Stimulated activated CD8-positive, alpha-beta memory T cell treated with anti-CD3 and anti-CD28 coated beads, Interleukin-4, amount 100 ng/mL, for 1 hour (primary cell): ENCODE measurements at places on chromosomes 7 and 10.

- DNase-seq, result no peak
These were observed 110.1 kb downstream of the CD36 start for GRCh38 chr7:80748363-80749042.

DNA sequence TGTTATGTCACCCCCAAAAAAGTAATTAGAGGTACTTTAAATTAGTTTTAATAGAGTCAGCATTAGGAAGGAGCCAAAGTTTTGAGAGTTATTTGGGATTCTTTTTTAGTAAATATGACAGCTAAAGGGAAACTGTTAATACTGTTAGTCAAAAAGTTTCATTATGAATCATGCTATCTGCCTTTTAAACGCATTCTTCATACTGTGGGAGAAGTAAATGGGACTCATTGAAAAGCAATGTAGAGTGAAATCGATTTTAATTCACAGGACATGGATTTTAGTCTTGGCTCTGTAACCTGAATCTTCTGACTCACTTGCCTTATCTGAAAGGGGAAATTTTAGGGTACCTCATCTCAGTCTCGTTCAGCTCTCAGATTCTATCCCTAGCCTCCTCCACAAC lies 105.1 kb downstream of the AASS start:
- DNase-seq, result no peak

- DNase-seq, result no peak
These were observed 721.5 kb downstream of the GRID1 start for GRCh38 chr10:85645053-85645452.

DNA sequence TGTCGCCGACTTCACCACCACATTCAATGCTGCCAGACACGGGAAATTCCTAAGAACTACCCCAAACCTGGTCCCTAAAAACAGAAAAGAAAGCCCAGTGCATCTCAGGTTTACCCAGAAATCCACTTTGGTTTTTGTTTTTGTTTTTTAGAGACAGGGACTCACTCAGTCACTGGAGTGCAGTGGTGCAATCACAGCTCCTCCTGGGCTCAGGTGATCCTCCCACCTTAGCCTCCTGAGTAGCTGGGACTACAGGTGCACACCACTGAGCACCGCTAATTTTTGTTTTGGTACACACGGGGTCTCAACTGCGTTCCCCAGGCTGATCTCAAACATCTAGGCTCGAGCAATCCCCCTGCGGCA lies 22.8 kb downstream of the MAD1L1 start:
- no peak for DNase-seq

GRCh38 chr7:116862951-116863670 lies 724 bp downstream of the CAPZA2 start:
- DNase-seq, result no peak

GRCh38 chr10:57905861-57906260 lies 361.8 kb downstream of the IPMK start:
- DNase-seq, result no peak

DNA sequence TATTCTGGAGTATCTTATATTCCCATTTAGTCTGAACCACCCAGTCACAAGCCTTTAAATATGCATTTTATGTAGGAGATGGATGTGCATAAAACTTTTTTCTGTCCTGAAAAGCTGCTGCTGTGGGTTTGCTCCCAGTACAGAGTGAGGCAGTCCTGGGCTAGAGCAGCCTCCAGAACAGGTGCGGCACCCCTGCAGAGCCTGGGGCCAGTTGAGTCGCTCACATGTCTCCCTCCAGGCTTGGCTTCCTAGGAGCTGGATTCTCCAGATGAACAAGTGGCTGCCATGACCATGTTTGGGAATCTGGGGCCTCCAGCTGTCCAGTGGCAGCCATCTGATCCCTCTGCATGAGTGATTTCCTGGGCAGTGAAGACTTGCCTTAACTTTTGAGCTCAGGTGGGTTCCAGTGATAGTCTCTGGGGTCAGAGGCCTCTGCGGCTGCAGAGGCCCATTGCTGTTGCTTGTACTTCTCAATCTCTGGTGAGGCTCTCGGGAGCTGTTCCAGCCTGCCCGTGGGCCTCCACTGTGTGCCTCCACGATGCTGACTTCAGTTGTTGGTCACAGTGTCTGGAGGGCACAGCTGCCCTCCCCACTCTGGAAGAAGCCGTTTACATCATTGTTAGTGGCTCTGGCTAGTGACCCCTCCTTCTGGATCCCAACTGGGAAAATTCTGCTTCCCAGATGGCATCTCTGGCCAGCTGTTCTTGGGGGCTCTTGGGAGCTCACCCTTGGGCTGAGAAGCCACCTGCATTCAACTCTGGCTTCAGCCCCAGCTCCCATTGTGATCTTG lies 120.4 kb downstream of the EMX2 start:
- DNase-seq, result no peak

DNA sequence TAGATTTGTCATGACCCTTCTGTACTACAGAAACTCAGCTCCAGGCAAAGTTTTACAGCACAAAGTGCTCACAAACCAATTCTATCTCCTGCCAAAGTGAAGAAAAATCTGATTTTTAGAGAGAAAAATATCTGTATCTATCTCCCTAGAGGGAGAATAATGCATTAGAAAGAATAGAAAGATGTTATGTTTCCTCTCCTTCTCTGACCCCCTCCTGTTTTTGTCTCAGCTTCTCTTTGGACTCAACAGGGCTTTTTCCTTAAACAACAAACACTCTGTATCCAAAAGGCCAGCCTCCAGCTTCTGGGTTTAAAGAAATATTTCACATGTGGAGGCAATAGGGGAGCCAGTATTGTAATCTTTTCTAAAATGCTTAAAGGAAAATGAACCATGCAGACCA lies 627.4 kb downstream of the REEP3 start:
- DNase-seq, result no peak

DNA sequence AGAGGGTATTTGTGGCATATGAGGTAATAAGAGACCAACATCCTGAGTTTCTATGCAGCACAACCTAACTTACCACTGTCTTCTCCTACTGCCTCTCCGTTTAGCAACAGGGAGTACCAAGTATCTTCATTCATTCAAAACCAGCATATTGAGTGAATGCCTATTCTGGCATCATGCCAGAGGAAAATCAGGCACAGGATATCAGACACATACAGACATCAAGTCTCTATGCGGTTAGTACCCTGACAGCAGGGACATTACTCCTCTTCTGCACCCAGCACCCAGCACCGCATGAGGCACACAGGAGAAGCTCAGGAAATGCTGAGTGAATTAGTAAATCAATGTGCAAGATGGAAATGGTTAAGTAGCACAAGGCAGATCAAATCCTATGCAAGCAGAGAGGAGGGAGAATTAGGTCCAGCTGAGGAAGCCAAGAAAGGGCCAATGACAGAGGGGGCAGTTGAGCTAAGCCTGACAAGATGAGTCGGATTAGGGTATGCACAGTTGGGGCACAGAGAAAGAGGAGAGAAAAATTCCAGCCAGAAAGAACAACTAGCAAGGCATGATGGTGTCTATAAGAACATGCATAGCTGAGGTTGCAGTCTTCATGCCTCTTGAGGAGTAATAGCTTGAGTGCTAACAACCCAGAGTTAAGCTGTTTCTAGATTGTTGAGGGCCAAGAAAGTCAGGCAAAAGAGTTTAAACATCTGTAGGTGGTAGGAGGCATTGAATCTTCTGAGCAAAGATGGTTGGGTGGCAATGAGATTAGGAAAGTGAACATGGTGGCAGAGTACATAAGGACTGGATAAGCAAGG lies 146.0 kb downstream of the PLXNA4 start:
- DNase-seq, result no peak

- DNase-seq, result no peak
These were observed 109.3 kb downstream of the CPEB3 start for GRCh38 chr10:92181575-92181974.

DNA sequence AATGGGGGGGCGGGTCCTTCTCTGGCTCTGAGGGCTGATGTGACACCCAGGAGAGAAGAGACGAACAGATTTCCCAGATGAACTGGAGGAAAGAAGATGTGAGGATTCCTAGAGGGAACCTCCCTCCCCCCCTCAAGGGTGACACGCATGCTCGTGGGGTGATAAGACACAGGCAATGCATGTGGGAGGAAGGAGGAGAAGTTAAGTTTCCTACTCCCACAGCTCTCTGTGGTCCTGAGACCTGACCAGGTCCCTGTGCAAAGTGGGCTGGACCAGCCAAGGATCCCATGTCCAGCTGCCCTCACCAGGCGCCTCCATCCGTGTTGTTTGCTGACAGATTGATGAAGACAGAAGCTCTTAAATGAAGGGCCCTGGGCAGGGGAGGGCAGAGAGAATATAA lies 112.6 kb downstream of the SH3PXD2A start:
- DNase-seq, result no peak

DNA sequence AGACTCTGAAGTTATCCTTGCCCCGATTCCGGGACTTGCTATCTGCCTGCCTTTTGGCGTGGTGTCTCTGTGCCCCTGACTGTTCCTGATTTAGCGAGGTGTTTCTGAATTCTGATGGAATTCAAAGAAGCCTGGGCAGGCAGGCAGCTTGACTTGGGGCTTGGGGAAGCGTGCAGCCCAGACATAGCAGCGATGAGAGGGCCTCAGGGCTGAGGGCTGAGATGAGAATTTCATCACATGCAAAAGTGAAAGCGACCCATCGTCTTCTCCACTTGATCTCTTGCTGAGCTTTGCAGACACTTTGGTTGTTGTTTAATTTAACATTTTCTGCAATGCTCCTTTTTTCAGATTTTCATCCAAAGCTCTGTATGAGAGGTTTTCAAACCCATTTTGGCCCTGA lies 57.8 kb downstream of the TCF7L2 start:
- DNase-seq, result no peak

DNA sequence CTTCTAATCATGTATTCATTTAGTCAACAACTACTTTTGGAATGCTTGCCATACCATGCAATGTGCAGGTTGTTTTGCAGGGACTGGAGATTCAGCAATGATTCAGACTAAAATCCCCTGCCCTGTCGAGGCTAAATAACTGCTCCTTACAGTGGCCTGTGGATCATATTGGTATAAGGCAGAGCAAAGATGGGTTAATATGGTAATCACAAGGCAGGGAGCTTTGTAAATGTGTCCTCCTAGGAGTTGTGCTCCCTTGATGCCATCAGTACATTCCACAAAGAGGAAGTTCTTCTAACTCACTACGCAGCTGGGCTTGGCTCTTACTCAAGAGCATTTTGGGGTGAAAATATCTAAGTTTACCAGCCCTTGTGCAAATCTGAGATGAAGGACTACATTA lies 614 bp upstream of the IFIT2 start:
- no peak for DNase-seq

- DNase-seq, result no peak
These were observed 73.2 kb downstream of the SFMBT2 start for GRCh38 chr10:7337431-7338171.

GRCh38 chr10:10772874-10773508 lies 244.7 kb upstream of the CELF2 start:
- no peak for DNase-seq

- DNase-seq, result no peak
These were observed 453.7 kb upstream of the POT1 start for GRCh38 chr7:125383324-125383723.

DNA sequence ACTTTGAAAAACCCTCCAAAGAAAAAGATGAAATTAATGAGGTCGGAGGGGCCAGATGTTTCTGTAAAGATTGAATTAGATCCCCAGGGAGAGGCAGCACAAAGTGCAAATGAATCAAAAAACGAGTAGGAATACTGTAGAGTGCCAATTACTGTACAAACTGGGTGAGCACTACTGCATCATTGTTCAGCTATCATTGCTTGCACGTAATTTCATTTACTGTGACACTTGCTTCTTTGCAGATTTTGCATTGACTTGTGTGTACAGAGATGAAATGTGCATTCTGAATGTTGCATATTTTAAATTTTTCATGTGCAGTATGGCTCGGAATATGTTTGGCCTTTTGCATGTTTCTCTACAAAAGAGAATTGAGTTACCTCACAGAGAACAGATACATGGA lies 123.7 kb downstream of the LCOR start:
- DNase-seq, result no peak

DNA sequence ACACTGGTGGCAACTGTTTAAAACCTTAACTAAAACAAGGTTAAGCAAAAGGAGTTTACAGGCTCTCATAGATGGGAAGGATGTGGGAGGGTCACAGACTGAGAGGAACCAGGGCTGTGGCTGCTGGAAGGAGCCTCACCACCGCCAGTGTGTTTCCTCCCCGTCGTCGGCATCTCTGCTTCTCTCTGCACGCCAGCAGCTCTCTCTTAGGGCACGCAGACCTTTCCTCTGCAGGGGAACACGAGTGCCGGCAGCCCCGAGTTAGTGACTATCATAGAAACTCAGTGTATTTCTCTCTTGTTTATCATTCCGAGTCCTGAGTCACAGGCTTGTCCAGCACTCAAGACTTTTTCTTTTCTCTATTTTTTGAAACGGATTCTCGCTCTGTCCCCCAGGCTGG lies 8.1 kb upstream of the SH2D4B start:
- peak; percentile 15 for DNase-seq

DNA sequence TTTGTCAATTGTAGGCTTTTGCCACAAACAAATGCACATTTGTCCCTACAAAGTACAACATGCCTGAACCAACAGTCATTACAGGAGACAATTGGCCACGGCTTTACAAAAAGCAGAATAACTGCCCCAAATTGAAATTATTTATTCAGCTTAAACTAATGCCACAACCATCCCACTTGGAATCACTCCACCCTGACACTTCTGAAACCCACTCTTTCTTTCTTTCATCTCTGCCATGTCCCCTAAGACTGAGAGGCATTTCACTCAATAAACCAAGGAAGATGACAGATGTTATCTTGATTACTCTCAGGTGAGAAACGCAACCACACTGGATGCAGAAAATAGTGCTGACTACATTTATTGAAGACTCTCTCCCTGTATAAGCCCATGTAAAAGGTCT lies 2.6 kb upstream of the NPM3 start:
- DNase-seq, result no peak

DNA sequence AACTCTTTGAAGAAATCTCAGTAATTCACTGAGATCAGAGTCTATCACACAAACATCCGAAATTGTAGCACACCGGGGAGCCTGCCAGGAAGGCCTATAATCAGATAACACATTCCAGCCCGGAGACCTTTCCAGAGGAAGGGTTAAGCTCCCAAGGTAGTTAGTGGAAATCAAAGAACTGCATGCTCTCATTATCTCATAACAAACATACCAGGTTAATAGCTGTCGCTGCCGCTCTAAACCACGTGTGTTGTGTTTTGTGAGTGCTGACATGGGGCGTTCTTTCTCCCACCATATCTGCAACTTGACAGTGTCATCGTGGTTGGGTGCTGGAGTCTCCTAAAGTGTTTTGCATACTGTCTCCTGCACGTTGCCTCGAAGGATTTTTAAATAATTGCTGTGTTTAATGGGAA lies 120.7 kb upstream of the CARD11 start:
- no peak for DNase-seq

GRCh38 chr10:86970982-86971231 lies 2.6 kb downstream of the ADIRF start:
- DNase-seq, result no peak
